ENCODE measurements at places on chromosomes 11 and 22.

GRCh38 chr22:42726811-42727210 lies 6.1 kb upstream of the A4GALT start:
- no peak for DNase-seq

DNA sequence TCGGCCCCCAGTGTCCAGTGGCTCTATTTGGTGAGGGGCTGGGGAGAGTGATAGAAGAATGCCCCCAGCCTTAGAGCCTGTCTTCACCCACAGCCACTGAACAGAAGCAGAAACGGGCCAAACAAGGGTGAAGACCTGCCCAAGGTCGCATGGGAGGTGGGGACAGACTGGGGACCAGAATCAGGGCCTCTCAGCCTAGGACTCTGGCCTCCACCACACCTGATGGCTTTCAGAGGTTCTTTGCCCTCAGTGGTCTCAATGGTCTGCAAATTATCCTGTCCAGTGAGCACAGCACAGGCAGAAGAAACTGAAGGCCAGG lies 4.5 kb upstream of the MYRF start:
- DNase-seq, result no peak

- no peak for DNase-seq
These were observed 327.8 kb upstream of the ARHGAP42 start for GRCh38 chr11:100359281-100359680.

GRCh38 chr11:108322666-108323065 lies 99.8 kb downstream of the ATM start:
- no peak for DNase-seq

DNA sequence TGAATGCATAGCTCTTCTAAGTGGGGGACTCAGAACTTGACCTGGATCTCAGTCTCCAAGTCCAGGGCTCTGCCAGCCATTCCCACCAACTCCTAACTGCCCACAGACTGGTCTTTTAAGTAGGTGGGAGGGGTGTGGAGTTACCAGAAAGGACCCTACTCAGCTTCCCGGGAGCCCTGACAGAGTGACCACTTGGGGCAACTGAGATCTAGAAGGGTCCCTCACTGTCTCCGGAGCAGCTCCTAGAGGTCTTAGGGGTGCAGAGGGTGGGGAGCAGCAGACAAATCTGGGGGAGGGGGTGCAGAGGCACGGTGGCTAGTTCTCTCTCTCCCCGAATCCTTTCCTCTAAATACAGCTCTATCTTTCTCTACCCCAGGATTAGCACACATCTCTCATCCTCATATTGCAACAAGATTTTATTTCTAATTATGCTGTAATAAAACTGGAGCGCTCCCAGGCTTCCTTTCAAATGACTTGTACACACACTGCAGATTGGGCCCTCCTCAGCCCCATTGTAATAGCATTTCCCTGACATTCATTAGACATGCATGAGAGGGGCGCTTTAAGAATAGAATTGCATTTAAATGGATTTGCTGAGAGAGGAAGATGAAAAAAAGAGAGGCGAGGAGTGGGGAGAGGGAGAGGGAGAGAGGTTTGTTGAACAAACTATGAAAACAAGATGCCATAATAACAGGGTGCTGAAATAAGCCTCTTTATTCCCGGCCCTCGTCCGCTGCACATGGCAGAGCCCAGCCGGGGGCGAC lies 219.0 kb downstream of the CEP164 start:
- no peak for DNase-seq

GRCh38 chr11:86383041-86383955 lies 8.6 kb downstream of the CCDC81 start:
- no peak for DNase-seq

- no peak for DNase-seq
These were observed 110.9 kb upstream of the GRK3 start for GRCh38 chr22:25453557-25453956.

DNA sequence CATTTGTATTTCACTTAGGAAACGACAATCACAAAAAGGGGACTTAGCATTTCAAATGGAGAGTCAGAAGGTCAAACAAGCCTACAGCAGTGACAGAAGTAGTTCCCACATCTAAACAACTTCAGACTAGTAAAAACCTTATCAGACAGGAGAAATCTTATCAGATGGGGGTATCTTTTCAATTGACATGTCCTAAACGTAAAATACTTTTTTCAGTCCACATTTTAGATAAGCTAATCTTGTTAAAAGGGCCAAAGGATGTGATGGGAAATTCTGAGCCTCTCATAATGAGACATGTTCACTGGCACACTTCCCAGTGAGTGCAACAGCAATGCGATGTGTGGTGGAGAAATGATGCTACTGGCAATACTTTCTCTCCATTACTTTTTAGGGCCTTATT lies 2.4 kb downstream of the MAPK1 start:
- DNase-seq, result no peak

- DNase-seq, result no peak
These were observed 13.8 kb downstream of the PRRG4 start for GRCh38 chr11:32843544-32843943.

- DNase-seq, result peak; percentile 67
These were observed 15.7 kb downstream of the GRIK4 start for GRCh38 chr11:120527111-120527761.

DNA sequence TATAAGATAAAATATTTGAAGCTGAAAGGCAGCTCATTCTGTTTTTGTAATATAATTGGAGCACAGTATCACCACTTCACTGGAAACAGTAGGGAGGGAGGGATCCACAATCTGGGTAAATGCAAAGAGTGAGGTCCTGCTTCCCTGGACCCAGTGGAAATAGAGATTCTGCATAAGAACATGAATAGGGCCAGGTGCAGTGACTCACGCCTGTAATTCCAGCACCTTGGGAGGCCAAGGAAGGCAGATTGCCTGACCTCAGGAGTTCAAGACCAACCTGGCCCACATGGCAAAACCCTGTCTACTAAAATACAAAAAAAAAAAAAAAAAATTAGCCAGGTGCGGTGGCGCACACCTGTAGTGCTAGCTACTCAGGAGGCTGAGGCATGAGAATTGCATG lies 143.7 kb downstream of the DBX1 start:
- DNase-seq, result no peak

DNA sequence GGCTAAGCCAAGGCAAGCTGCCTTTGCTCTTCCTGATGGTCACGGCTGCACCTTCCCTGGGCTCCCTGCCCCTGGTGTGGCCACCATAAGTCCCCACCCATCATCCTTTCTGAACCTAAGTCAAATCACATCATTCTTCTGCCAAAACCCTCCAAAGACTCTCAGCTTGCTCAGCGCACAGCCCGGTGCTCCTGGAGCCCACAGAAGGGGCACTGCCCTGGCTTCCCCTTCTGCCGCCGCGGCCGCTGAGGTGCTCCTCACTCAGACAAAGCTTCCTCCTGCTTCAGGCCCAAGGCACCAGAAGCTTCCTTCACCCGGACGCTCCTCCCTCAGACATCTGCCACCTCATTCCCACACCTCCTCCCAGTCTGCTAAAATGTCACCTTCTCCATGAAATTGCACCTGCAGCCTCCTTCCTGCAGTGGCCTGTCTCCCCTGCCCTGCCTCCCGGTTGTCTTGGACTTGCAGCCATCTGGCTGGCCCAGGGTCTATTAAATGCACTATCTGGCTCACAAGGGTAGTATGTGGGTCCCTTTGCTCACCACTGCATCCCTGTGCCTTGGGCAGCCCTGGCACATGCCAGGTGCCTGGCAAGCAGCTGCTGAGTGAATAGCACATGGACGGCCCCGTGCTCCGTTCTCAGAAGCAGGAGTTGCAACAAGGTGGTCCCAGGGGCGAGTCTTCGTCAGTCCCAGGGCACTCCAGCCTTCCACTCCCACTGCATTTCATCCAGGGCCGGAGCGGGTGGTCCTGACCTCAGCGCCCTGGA lies 108.2 kb downstream of the WNT7B start:
- peak; percentile 48 for DNase-seq

DNA sequence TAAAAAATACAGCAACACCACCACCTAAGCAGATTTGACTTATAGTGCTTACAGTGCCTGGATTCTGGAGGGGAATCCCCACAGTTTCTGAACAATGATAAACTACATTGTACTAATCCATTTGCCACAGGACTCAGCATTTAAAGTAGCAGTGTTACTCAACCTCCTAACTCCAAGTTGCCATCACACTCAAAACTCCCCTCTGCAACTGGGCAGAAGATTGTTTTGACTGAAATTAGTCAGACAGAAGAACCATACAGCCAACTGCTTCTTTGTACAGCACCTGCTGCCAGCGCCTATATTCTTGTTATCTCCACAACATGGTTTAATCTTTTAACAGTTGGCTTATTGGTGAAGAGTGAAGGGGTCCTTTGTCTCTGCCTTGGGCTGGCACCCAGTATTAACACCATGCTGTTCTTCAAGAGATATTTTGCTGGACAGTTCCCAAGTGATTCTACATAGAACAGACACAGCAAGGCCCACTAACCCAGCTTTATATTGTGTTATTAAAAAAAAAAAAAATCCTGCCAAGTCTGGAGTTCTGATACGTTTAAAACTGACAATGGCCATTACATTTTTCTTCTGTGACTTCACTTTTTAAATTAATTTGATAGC lies 273.2 kb downstream of the DCDC1 start:
- DNase-seq, result no peak

- no peak for DNase-seq
These were observed 138.9 kb downstream of the LARGE1 start for GRCh38 chr22:33781411-33781810.

DNA sequence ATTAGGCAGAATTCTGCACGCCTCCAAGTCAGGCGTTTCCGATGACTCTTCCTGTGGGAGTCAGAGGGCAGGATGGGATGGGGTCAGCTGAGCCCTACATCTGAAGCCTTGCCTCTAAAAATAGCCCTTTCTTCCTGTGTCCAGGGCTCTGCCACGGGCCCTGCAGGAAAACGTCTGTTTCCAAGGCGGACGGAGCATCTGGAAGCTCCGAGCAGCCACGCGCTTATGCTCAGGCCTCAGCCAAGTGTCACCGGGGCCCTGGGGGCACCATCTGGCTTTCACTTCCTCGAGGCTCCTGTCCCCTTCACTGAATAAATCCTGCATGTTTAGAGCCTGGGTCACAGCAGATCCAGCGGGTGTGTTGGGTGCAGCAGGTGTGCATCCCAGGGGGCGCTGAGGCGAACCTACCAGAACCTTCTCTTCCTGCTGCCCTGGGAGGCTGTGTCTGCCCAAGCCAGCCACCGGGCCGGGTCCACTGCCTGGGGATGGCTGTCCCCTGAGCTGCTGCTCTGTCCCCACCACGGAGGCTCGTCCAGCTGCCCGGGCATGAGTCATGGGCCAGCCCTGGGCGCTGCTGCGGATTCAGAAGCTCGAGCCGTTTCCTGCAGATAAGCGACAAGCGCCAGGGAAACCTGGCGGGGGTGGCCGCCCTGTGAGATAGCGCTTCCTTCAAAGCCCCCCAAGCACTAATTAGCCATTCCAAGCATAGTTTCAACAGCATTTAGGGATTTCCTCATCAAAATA lies 32.0 kb upstream of the LINC01488 start:
- peak; percentile 76 for DNase-seq

- DNase-seq, result no peak
These were observed 86.8 kb upstream of the TIMP3 start for GRCh38 chr22:32714458-32715430.

GRCh38 chr11:102553835-102554282 lies 23.3 kb upstream of the MMP7 start:
- no peak for DNase-seq

DNA sequence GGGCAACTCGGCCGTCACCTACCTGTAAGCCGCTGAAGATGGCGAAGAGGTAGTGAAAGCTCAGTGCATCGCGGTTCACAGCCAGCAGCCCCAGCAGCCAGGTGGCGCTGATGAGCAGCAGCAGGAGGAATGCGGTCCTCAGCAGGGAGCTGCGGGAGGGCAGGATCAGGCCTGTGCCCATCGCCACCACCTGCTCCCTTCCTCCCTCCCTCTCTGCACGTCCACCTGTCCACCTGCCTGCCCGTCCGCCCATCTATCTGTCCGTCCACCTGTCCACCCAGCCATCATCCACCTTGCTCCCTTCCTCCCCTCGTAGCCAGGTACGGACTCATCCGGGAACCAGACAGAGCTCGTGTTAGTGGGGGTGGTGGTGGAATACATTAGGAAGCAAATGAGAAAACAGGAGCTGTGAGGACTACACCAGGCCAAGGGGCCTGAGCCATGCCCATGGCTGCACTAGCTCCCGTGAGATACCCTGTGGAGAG lies 32.2 kb downstream of the TRMU start:
- peak; percentile 41 for DNase-seq

DNA sequence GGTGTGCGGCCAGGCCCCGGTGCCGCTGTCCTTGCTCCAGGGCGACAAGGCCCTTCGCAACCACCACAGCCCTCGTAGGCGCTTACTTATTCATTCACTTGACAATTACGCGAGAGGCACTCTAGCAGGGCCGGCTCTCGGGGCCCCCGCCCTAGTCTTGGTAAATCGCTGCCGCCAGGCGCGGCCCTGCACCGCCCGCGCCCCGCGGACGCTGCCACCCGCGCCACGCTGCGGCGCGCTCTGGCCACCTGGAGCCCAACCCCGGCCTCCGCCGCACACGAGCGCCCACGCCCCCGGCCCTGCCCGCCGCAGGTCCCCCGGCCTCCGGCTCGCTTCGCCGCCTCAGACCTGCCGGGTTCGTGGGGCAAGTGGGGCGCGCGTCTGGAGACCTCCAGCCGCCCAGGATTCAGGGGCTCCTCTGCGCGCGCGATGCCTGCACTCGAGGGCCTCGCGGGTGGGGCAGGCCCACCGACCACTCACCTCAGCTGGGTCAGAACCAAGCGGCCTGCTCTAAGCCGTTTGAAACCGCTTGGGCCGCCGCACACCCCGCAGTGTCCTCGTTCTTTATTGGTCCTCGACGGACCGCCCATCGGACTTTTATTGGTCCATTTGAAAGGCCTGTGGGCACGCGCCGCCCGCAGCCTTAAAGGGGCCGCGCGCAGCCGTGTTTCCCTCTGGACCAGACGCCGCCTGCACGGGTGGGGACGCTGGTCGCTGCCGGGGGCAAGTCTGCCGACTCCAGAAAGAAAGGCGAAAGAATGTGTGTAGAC lies at the start of gene CKAP5:
TSS of gene CKAP5 (minus strand) at position 541 of the 770 bp plus-strand sequence. CDS start 25,049 bp downstream, outside the sequence.
- peak; percentile 89 for DNase-seq

- DNase-seq, result no peak
These were observed 198.4 kb upstream of the SESN3 start for GRCh38 chr11:95429376-95429907.

- DNase-seq, result no peak
These were observed 12.5 kb downstream of the CBX7 start for GRCh38 chr22:39139933-39140332.

DNA sequence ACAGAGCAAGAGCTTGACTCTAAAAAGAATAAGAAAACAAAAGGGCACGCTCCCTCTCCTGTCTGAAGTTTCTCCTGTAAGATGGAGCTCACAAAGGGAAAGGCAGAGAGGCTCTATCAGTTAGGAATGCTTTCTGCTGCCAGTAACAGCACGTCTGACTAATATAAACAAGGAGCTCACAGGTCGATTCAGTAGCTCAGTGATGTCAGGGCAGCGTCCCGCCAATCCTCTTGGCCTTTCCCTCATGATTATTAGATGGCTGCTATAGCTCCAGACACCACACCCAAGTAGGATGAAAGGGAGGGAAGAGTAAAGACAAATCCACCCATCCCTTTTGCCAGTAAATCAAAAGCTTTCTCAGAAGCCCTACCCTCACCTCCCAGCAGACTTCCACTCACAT lies 51.3 kb upstream of the HMGXB4 start:
- peak; percentile 36 for DNase-seq

DNA sequence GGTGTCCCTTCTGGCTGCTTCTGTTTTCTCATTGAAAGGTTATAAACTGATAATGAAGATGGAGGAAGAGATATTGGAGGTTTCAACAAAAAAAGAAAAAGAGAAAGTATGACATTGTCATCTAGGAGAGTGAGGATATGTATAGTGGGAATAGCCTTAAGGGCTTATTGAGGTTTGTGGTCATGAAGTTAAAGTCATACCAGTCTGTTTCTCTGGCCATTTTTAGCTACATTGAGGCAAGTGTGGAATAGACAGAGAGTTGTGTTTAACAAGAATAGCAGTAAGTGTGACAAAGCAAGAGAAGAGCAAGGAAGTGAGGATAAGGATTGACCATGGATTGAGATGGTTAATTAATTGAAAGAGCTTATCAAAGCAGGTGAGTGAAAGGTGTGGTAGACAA lies 110.4 kb downstream of the ELP4 start:
- DNase-seq, result no peak

Data from NCI-H524 (cell line).